ENCODE measurements at places on chromosomes 13 and 19.

- peak; percentile 43 for DNase-seq
These were observed 32.2 kb downstream of the GP6 start for GRCh38 chr19:55005684-55006488.

DNA sequence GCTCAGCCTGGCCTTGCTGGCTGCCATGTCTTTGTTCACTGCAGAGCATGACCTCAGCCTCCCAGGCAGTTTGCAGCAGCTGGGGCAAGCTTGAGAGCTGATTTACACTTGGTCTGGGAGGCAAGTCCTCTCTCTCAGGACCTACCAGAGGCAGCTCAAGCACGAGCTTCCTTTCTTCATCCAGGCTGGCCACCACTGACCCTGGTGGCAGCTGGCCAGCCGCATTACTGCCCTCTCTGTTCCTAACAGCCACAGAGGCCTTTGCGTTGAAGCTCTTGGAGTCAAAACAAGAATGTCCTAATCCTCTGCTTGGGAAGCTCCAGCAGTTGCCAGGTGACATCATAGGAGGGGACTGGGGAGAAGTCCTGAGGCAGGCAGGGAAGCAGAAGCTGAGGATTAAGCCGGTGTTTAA is 85.7 kb downstream of the NUFIP1 start:
- DNase-seq, result no peak

GRCh38 chr13:101341464-101341863 is 74.8 kb downstream of the NALCN start:
- no peak for DNase-seq

DNA sequence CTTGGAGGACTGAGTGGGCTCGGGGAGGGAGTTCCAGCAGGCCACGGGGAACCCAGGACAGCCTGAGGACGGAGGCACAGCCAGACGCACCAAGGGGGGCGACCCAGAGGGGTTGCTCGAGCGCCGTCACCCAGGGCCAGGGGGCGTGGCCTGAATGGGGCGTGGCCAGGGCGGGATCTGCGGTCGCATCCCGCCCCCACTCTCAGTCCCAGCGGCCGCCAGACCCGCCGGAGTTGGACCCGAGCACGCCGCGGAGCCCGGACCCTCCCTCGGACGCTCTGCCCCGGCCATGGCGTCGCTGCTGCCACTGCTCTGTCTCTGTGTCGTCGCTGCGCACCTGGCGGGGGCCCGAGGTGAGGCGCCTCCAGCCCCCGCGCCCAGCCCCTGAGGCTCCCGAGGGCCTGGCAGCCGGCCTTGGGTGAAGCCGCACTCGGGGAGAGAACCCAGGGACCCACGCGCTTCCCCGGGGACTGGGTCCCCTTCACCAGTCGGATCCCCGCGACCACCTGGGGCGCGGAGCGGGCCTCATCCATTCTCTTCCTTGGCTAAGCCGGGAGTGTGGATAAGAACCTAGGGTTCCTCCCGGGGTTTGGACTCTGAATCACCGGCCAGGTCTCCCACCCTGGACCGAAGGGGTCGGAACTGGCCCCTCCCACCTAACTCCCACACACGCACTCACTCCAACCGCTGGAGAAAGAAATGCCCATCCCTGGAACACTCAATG is at the start of gene CILP2:
Gene CILP2 (plus strand): TSS at position 205 of the 724 bp plus-strand sequence. CDS start 85 bp downstream, at position 290.
- DNase-seq, result peak; percentile 55

GRCh38 chr19:4115050-4115817 is 8.7 kb downstream of the MAP2K2 start:
- peak; percentile 64 for DNase-seq

DNA sequence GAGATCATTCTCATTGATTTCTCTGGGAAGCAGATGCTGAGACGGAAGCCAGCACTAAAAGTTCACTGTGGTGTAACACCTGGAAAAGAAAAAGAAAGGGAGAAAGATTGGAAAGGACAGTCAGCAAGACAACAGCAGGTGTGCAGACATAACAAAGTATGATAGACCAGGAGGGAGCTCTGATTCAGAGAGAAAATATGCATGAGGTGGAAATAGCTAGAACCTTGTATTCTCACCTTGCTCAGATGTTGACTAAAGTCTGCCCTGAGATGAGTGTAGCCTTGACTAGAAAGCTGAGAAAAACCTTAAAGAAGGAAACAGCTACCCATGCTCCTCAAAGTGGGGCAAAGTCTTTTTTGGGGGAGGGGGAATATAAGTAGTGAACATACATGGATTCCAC is 1711.8 kb downstream of the EFNB2 start:
- DNase-seq, result no peak

DNA sequence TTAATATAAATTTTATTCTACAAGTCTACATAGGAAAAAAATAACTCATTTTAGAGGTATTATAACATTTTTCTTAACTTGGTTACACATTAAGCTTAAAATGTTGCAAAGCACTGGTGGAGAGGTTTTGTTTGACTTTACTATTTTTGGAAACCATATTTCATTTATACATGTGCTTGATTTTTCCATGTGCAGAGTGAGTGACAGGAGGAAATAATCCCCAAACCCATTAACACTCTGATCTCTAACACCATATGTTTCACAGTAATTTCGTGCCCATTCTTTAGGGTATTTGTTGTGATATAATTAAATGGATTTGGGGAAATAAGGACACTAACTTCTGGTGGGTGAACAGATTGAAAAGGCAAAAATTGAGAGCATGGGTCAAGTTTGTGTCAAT is 2124.4 kb upstream of the PCDH20 start:
- no peak for DNase-seq

DNA sequence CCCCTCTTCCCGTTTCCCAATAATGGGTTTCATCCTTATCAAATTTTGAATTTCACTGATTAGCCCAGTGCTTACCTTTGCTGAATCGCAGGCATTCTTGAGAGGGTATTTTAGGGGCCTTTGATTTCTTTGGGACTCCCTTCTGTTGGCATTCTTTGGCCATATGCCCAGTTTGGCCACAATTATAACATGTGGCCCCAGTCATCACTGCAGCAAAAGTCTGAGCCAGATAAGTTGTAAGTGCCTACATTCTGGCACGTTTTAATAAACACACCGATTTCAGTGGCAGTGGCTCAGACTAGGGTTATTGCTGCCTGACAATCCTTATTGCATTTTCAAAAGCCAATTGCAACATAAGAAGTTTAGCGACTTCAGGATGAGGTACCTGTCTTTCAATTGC is 41.4 kb downstream of the ZNF726 start:
- DNase-seq, result no peak

DNA sequence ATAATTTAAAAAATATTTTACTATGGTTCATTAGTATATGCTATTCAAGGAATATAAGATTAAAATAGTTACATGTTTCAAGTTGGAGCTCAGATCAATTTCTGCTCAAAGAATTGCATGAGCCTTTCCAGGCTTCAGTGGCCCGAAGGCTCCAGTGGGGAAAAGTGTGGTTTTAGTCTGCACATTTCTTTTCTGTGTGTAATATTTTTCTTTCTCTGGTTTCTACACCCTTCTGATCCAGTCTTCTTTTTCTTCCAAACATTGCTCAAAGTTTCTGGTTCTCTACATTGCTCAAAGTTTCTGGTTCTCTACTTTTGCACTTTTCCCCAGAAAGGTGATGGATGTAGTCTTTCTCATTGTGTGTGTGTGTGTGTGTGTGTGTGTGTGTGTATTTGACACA is 64.7 kb upstream of the OXGR1 start:
- DNase-seq, result no peak

GRCh38 chr19:498977-499623 is 2.8 kb downstream of the MADCAM1 start:
- no peak for DNase-seq

DNA sequence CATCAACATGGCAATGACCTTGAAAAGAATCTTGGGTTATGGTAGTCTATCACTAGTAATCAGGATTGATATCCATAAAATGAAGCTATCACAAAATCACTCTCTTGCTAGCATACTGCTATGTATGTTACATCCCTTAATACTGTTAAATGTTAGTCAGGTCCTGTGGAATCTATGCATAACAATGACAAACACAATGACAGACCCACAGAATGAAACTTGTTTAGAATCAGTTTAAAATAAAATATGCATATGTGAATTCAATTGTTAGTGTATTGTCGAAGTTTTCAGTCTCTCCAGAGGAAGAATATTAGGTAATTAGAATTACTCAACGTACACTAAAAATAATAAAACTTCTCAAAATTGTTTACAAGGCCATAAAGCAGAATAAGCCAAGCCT is 137.6 kb downstream of the DACH1 start:
- DNase-seq, result no peak

DNA sequence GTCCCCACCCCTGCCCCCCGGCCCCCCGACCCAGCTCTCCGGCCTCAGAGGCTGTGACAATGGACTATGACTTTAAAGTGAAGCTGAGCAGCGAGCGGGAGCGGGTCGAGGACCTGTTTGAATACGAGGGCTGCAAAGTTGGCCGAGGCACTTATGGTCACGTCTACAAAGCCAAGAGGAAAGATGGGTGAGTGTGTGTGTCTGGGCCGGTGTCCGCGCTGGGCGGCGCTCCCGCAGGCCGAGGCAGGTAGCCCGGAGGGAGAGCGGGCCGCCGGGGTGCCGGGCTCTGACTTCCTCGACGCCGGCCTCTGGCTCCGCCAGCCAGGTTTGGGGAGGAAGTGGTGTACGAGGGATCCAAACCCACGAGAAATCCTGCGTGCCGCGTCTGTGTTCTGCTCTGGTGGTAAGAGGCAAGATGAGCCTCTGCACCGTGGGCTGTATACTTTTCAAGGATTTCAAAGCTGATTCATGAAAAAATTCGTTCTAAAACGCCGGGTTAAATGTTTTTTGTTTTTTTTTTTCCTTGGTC is 718 bp downstream of the CDK8 start:
- peak; percentile 61 for DNase-seq

GRCh38 chr19:18488403-18488723 is 33.5 kb downstream of the ELL start:
- no peak for DNase-seq

GRCh38 chr19:6272411-6272791 is 7.4 kb downstream of the MLLT1 start:
- no peak for DNase-seq

GRCh38 chr13:30370916-30371521 is 51.3 kb upstream of the UBE2L5 start:
- no peak for DNase-seq

DNA sequence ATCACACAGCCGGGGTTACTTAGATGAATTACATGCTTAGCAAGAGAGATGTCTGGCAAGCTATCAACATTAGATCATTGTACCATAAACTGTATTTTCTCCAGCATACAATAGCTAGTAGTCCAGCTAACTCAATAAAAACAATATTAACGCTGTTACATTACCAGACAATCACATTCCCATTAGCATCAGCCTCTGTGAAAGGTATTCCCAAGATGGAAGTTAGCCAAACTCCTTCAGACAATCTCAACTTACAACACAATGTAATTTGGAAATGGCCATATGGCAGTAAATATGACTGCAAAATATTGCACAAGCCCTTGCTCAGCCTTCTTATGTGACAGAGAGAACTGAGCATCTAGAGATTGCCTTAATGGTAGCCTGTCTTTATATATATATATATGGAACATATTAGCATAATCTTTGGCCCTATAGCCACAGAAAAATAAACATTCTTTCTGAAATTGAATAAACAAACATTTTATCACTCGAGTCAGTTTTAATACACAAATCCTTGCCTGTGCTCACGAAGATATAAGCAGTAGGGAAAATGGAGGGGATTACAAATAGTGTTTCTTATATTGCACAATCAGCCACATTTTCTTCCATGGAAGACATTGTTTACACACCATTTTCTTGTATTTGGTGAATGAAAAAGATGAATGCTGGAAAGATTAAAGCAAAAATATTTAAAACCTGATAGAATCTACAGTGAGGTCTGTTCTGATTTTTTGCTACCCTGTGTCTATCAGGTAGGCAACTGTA is 1060.5 kb downstream of the DIAPH3 start:
- DNase-seq, result no peak

GRCh38 chr19:41564515-41565378 is 11.2 kb upstream of the CEACAM21 start:
- no peak for DNase-seq

DNA sequence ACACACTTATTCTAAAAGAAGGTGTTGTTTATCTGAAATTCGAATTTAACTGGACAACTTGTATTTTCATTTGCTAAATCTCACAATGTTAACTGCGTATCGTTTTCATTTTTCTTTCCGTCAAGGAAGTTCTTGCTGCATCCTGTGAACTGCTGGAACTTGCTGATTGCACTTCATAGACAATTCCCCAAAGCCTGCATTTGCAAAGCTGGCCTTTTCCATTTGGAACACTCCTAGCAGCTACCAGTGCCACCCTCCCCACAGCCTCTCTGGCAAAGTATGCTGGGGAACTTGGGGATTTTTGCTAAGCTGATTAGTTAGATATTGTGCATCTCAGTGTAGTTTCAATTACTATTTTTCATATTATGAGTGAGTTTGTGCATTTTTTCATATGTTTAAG is 20.4 kb upstream of the ARGLU1 start:
- DNase-seq, result no peak

- DNase-seq, result no peak
These were observed 225.2 kb upstream of the TSHZ3 start for GRCh38 chr19:31574251-31574973.

- DNase-seq, result no peak
These were observed 36.1 kb downstream of the CNMD start for GRCh38 chr13:52703482-52703881.

- no peak for DNase-seq
These were observed 723.9 kb upstream of the ARGLU1 start for GRCh38 chr13:107291875-107292274.

DNA sequence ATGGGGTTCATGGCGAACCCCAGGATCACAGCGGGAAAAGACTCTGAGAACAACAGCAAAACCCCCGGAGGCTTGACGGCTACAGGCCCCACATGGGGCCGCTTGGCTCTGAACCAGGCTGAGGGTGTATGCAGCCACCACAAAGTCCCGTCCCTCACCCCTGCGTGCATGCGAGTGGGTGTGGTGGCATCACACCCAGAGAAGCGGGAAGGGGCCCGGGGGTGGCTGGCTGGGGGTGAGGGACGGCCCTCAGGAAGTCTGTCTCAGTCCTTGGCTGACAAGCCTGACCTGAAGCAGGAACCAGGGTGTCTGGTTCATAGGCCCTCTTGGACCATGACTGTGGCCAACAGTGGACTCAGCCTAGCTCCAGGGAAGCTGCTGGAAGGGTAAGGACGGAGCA is 34.2 kb downstream of the CEBPG start:
- no peak for DNase-seq

GRCh38 chr13:42803563-42804204 is 22.3 kb downstream of the FAM216B start:
- no peak for DNase-seq

DNA sequence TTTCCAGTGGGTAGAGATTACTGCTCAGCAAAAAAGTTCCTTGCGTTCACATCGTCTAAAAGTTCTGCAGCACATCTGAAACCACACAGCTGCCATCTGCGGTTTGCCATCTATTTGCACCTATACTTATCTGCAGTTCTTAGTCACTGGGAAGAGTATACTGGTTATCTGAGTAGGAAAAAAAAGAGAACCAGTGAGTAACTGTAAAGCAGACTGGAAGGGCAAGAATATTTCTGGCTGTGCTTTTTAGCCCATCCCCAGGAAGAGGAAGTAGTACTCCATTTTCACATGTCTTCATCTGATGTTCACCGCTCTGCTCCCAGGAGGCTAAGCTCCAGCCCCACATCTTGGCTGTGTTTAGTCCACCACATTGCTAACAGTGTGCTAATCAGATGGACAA is 35.6 kb downstream of the EFNB2 start:
- DNase-seq, result no peak

- DNase-seq, result no peak
These were observed 28.6 kb upstream of the SCEL start for GRCh38 chr13:77506874-77507273.

- no peak for DNase-seq
These were observed 233.5 kb downstream of the ITGBL1 start for GRCh38 chr13:101686003-101686402.

GRCh38 chr19:18712981-18713380 is 29.5 kb downstream of the CRTC1 start:
- no peak for DNase-seq

GRCh38 chr13:50901701-50902100 is 7.9 kb upstream of the RNASEH2B start:
- DNase-seq, result no peak

All from activated T-cell treated with anti-CD3 and anti-CD28 coated beads, Interleukin-2, amount 50 U/mL, for 72 hours (primary cell).